ENCODE measurements at places on chromosomes 5 and 9.

DNA sequence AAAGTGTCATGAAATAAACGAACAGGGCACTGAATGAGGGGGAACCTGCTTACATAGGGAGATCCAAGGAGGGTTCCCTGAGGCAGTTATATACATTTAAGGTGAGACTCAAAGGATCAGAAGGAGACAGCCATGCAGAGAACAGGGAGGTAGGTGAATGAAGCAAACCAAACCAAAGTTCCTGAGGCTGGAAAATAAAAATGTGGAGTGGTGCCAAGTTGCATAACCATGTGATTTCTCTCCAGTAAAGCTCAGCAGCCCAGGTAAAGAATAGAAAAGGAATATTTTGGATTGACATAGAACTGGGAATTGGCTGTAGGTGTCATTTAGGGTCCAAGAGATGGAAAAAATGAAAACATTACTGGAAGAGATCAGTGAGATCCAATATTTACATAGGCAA, 110.7 kb downstream of the CAAP1 start:
- no peak for DNase-seq

DNA sequence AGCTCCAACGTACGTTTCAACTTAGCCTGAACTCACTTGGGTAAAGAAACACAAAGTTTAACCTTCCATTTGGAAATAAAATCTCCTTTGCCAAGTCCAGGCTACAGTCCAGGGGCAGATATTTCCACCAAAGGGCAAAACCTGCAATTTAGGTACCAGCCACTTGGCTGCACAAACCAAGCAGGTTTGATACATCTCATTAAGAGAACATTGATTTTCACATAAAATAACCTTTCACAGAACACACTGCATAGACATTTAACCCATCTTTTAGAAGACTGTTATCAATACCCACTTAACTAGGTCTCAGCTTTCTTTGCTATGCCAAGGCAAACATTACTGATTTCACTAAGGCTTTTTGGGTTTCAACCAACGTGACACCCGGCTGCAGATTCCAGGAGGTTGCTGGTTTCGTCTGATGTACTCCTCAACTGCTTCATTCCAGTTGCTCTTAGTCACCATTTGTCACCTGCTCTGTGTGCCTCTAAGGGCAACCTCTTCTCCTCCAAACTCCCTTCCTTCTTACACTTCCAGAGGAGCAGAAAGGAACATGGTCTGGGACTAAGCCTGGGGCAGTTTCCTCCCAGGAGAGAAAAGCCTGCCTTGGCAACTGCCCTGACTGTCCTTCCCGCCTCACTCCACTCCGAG, 67.1 kb downstream of the EPB41L4B start:
- DNase-seq = no peak

DNA sequence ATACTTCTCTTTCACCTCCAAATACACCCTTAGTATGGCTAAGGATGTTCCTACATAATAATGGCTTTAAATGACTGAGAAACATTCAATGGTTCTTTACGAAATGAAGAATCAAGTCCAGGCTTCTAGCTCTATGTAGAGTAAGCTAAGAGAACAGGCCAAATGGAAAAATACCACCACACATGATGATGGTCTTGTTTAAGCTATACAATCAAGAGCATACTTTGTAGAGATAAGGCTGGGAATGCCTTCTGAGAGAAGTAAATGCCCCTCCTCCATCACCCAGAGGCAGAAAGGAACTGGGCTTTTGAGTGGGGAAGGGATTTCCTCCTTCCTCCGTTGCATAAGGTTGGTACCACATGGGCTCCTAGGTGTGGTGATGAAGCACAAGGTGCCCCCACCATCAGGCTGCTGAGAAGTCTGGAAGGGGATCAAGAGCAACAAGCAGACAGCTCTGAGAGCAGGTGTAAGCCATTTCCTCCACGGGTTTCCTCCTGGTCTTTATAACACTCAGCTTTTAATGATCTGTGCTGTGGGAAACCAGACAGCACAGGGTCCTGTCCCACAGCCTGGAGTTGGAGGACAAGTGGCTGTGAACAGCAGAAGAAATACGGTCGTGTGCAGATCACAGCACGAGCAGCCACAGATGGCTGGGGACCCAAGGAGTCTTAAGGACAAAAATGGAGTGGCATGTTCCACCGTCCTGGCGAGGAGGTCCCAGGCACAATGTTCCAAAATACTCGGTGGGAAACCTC, 396.9 kb downstream of the CTNND2 start:
- peak; percentile 8 for DNase-seq

- no peak for DNase-seq
Measured at GRCh38 chr5:158407824-158408195, 548.9 kb upstream of the CLINT1 start.

DNA sequence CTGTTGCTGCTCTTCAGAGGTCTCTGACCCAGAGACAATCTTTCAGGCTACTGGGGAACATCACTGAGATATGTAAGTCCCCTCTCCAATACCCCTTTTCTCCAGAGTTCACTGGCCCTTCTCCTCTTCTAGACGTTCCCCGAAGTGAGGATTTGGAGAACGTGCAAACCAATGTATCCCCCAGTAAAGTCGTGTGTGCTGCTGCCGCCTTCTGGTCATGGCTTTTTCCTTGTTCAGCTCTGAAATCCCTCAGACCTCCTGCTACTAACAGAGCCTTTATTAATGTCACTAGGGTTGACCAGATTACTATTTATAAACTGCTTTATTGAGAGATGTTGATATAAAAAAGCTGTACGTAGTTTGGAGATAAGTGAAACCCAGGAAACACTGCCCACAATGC, 1028.6 kb downstream of the CDH9 start:
- peak; percentile 9 for DNase-seq

DNA sequence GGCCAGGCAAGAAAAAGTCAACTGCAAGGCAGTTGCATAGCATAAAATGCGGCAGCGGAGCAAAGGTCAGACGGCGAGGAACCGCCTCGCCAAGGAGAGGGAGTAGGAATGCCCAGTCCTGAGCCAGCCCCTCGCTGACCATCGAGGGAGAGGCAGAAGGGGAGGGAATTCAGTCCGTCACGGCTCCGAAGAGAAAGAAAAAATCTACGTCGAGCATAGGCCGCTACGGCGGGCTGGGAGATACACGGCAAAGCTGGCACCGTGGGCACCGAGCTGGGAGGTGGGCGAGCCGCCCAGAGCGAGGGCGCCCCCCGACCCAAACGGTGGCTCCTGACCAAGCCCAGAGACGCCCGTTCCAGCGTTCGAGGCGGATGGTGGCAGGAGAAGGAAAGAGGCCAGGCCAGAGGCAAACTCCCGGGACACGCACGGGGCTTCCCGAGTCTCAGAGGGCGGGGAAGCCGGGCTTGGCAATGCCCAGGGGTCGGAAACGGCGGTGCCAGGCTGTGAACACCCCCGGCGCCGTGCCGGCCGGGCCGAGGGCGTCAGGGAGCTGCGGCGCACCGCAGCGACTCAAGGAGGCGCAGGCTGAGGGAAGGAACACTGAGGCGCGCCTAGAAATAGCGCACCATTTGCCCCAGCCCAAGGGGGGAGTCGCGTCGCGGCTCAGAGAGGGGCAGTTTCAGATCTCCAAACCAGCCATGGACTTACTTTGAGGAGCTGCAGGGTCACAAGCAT, 518 bp downstream of the SPRY4 start:
- no peak for DNase-seq

GRCh38 chr5:172772112-172772906, 1.3 kb upstream of the DUSP1 start:
- DNase-seq = peak; percentile 98

- DNase-seq = no peak
Measured at GRCh38 chr5:135141303-135142268, 107.6 kb upstream of the PITX1 start.

- no peak for DNase-seq
Measured at GRCh38 chr5:5340206-5340729, 82.2 kb upstream of the ICE1 start.

DNA sequence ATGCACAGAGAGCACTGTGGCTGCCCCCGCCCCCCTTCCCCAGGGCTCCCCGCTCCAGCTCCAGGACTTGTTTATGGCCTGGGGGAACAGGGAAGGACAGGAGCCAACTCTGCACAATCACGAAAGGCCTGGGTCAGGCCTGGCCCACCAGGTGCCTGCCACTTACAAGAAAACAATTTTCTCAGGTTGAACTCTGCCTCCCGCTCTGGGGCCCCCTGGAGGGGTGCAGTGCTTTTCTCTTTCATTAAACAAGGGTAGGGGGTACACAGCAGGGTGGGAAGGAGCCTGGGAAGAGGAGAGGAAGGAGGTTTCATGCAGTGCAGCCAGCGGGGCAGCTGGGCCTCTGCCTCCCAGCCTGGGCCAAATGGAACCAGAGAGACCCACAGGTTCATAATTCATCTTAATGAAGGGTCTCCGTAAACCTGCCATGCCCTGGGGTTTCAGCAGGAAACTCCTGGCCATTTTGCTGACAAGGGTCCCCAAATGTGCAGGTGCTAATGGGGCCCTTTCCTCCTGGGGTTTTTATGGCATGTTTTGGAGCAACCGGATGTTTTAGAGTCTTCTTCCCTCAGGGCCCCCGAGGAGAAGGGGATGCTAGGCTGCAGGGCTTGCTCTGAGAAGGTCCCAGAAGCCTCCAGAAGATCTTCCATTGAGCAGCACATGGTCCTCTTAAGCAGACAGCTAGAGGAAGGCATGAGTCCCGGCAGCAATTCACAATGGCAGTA, 219.8 kb downstream of the SLIT3 start:
- no peak for DNase-seq

DNA sequence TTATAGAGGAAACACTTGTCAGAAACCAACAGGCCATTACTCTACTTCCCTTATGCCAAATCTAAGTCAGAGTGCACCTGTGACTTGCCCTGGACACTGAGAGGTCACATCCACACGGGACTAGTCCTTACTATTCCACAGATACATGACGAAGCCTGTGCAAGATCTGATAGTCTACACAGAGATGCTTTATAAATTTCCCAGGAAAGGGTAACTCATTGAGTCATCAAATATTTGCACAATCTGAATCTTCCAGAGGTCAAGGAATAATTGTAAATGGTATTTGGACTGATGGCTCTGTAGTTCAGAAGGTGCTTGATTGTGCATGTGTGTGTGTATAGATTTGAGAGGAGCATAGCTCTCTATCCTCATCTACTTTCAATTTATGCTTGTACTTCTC, 55.2 kb upstream of the JAK2 start:
- no peak for DNase-seq

GRCh38 chr5:112483704-112484103, 64.6 kb upstream of the EPB41L4A start:
- no peak for DNase-seq

- peak; percentile 89 for DNase-seq
Measured at GRCh38 chr9:128026255-128026772, 40.8 kb downstream of the NAIF1 start.

- DNase-seq = no peak
Measured at GRCh38 chr9:79000230-79001002, 571.3 kb upstream of the TLE4 start.

- DNase-seq = no peak
Measured at GRCh38 chr5:89723907-89724306, 685.6 kb downstream of the CETN3 start.

DNA sequence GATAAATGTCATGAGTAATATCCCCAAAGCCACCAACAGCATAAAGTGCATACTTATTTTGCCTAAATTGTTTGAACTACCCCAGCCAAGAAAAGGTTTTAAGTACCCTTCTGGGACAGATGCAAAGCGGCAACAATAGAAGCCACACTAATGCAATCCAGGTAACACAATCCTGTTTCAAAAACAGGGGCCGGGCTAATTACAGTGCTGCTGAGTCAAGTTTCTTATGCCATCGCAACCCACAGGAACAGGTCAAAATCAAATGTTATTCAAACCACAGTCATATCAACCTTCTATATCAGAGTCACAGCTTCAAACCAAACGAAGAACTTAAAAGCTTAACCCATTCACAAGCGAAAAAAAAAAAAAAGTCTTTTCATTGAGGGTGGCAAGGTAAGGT, 28.3 kb downstream of the EBF1 start:
- no peak for DNase-seq

DNA sequence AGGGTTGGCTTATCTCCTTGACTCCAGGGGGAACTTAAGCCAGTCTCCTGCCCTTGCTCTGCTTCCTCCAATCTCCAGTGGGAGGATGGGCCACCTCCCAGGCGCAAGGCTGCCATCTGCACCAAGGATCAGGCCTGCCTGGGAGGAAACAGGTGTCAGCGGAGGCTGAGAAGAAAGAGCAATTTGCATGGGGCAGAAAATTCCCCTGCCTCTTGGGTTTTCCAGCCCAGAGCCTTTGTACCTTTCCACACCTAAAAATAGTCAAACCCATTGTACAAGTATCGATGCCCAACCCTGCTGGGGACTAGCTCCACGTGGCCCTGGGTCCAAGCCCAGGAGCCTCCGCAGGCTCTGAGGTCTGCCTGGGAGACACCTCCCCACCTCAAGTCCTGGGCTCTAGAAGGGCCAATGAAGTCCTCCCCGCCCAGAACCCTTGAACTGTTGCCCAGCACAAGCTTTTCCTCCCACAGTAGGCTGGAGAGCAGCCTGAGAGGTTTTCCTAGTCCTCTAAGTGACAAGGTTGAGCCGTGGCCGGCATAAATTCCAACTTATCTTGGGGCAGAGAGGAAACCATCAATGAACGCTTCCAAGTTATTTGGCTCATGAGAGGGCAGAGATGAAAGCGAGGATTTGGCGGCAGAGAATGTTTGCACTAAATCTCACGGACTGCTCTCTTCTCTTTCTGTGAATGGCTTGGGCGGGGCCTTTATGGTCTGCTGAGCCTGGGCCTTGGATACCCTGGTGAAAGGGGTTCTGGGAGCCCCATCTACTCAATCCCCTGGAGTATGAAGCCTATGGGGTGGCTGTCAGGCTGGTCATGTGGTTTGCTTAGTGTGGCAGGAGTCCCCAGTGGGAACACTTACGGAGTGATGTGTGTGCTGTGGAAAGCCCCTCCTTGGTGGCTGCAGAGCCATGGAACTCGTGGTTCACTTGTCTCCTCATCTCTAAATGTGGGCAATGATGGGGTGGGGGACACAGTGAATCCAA, 15.6 kb downstream of the JADE2 start:
- DNase-seq = no peak

- DNase-seq = no peak
Measured at GRCh38 chr5:140677947-140678346, 4.6 kb upstream of the DND1 start.

DNA sequence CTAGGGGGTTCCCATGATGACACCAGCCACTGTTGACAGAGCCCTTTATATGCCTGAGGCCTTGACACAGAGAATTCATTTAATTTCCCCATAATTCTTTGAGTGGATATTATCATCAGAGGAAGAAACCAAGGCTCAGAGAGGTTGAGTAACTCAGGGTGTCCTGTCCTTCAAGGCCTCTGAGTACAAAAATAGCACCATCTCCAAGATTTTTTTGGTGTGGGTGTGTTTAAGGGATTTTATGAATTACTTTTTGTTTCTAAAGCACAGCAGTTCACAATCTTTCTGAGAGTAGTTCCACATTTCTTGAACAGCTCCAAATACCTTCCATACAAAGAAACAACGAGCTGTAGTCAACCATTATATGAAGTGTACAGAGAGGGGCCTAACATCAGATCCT, 6.2 kb upstream of the GSN start:
- DNase-seq = no peak

GRCh38 chr5:140827704-140828361, at the start of gene PCDHA6:
Gene PCDHA6, plus strand, starts transcription at chr5:140827960. Its CDS starts 132 bp downstream, at chr5:140828092.
- DNase-seq = peak; percentile 4

- no peak for DNase-seq
Measured at GRCh38 chr5:127506616-127507015, 10.8 kb upstream of the PRRC1 start.

- DNase-seq = no peak
Measured at GRCh38 chr5:144072518-144072927, 97.9 kb downstream of the YIPF5 start.

GRCh38 chr5:131019601-131020315, 145.3 kb downstream of the HINT1 start:
- DNase-seq = peak; percentile 67

All from common myeloid progenitor, CD34-positive (primary cell).